Endothelial cell of umbilical vein (primary cell): ENCODE measurements at places on chromosomes 1 and 21. TPM values are rescaled to one million over a fixed set of nuclear protein-coding genes. Genes with fewer than 3 reads are reported as not detected.

GRCh38 chr1:78604643-78605042 lies 15.6 kb upstream of the IFI44L start:
- DNase-seq: no peak

DNA sequence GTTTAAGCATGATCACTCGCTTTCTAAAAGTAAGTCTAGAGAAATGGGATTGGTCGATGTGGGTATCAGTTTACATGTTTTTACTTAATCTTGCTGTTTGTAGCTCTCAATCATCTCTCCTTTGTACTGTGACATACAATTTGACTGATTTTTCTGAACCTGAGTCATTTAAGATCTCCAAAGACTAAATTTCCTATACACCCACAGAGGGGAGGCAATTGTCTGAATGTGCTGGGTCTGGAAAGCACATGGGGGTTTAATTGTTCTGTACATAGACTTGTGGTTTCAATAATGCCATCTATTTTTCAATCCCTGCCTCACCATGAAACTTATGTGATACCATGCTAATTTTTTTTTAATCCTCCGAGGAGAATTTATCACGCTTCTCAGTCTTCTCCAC lies 65.8 kb downstream of the USP25 start:
- DNase-seq: no peak

The TRAF3IP3 gene
- total RNA-seq: not detected in 2 replicates

DNA sequence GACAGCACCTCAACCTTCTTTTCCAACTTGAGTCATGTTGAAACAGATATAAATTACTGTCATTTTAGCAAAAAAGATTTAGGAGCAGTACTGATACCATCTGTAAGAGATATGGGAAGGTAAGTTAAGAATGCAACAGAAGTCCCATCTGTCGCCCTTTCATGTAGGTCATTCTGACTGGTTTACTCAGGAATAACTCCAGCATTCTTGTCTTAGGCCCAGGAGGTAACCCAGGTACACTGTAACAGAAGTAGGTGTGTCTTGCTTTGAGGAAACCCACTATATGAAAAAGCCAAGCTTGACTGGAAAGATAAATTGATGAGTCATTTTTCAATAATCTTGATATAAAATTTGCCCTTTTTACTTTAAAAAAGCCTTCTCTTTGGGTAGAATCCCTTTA lies 35.4 kb downstream of the PGM1 start:
- no peak for DNase-seq
